Lung microvascular endothelial cell (primary cell): ENCODE measurements at places on chromosomes 12 and 14. TPM values are rescaled to one million over a fixed set of nuclear protein-coding genes. Genes with fewer than 3 reads are reported as not detected.

MGP gene
- total RNA-seq = 26.2 and 154 TPM in 2 replicates

FAM181A gene
- total RNA-seq = not detected in 2 replicates

AKAP5 gene
- 0.20 and 0.22 TPM in 2 replicates for total RNA-seq

- no peak for DNase-seq
Observed at GRCh38 chr12:40775661-40776060, 83.4 kb downstream of the CNTN1 start.
